ENCODE measurements at places on chromosomes 3 and 15.
A peak's percentile ranks its signal among the peaks of the same experiment; 100 is the strongest.

GRCh38 chr3:150232992-150233451 lies 175.1 kb upstream of the TSC22D2 start:
- DNase-seq: peak; percentile 82

DNA sequence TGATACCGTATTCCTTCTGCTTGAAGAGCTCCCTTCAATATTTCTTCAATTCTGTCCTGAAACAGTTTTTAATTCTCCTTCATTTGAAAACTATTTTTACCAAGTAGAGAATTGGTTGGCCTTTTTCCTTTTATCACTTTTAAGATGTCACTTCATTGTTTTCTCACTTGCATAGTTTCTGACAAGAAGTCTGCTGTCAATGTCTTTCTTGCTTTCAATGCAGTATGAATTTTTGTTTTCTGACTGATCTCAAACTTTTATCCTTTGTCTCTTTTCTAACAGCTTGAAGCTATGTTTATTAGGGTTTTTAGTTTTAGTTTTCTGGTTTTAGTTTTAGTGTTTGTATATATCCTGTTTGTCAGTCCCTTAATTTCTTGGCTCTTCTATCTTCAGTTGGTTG lies 364.8 kb upstream of the TPRG1 start:
- DNase-seq: peak; percentile 38

DNA sequence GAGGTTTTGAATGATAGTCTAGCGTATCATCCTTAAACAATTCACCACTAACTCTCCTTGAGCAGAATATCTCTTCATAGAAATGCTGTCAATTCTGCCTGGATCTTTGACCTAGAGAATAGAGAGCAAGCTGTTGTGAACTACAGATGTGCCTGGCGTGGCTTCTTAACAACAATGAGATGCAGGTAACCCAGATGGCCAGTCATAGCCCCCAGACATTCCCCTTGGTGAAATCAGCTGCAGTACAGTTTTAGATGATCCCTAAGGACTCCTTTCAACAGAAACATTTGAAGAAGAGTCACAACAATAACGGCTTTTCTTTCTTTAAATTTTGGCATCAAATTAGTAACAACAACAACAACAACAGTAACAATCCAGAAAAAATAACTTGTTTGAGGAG lies 1041.3 kb downstream of the ROBO1 start:
- no peak for DNase-seq

DNA sequence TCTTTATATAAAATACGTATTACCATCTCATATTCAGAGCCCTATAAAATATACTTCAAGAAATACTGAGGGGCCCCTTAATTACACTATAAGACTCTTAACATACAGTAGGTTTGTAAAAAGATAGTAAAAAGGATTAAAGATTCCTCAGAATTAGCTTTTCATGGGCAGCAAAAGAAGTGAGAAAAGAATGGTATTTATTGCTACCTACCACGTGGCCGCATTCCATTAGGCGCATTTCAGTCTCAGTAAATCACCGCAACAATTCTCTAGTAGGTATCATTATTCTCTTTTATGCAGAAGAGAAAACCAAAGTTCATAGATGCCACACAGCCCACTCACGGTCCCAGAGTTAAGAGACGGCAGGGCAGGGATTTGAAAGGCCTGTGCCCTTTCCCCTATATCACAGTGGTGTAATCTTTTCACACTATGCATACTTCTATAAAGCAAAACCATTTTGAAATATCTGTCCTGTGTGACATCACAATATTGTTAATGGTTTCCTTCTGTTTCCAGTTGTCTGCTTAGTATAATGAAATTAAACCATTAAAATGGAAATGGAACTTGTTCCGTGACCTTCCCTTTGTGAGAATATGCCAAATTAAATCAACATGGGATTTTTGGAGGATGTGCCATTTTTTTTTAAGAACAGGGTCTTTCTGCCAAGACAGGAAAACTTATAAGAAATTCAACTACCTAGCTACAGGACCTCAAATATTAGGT lies 1072.2 kb downstream of the FHIT start:
- no peak for DNase-seq

- DNase-seq: peak; percentile 85
These were observed 488.7 kb upstream of the TPRG1 start for GRCh38 chr3:188683032-188683521.

- DNase-seq: peak; percentile 62
These were observed 157.9 kb downstream of the BBX start for GRCh38 chr3:107680698-107681097.

DNA sequence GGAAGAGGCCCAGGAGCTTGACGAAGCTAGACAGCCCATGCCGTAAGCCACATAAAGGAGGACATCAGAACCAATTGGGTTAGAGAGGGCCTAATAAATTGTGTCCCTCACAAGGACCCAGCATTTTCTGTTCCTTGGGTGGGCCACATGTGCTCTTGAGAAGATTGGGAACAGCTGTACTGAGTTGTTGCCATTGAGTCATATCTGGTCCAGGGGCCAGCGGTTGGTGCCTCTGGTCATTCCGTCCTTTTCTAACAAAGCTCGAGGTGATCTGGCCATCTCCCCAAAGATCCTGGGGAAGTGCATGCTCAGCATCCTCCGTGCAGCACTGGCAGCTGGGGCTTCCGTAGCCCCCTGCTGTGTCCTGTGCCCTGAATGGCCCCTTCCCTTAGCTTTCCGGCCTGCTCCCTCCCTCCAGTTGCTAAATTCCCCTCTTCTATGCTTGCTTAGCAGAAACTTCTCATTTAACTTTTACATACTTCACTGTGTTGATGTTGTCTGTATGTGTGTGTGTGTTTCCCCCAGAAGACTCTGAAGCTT lies 73.0 kb downstream of the EEFSEC start:
- DNase-seq: no peak

GRCh38 chr3:69791106-69791505 lies 51.8 kb downstream of the MITF start:
- peak; percentile 69 for DNase-seq

DNA sequence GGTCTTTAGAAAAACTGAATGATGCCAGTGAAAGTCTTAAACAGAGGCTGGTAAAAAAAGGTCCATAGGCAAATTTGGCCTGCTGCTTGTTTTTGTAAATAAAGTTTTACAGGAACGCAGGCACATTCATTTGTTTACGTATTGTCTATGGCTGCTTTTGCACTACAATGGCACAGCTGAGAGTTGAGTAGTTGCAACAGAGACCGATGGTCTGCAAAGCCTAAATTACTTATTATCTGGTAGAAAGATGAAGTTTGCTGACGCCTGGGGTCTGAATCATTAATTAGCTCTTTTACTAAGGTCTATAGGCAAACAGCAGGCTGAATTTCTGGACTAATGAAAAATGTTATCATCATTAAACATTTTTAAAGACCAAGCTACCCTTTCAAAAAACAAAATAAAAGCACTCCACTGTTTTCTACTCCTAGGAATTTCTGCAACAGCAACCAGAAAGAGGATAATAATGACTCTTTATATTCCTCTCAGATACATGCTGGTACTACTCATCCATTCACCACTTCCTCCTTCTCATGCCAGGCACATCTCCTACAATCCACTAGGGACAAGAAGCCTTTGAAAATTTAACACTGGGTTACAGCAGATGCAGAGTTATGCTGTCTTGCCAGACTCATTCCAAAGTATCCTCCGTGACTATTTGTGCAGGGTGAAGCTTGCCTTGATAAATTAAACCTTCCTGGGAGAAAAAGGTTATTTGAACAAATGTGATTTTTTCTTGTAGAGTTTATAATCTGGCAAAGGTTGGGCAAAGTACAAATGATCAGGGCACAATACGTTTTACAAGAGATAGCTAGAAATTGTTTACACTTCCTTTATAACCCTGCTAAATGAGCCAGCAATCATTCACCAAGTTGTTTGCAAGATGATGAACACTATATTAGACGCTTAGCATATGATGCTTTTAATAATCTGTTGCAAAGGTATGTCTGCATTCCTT lies 6.0 kb downstream of the GATM start:
- DNase-seq: no peak

- no peak for DNase-seq
These were observed 144.7 kb upstream of the GADL1 start for GRCh38 chr3:31039145-31039544.

- DNase-seq: peak; percentile 82
These were observed 9.4 kb downstream of the CEMIP start for GRCh38 chr15:80788536-80788935.

DNA sequence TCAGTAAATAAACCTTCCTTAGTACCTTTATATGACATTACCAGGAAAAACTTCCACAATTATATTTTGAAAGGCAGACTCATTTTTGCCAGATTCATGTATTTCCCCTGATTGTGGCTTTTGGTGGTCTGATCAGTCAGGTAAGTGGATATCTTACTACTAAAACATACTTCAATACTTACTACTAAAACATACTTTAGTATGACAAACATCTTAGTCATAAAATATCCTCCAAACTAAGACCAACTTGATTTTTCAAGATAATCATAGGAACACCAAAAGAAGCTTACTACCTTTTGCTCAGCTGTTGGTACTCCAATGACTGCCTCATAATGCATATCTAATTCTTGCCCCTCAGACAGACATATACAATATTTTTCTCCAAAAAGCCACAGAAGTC lies 9.3 kb downstream of the TJP1 start:
- no peak for DNase-seq

GRCh38 chr15:42825599-42825998 lies 88.7 kb upstream of the CDAN1 start:
- no peak for DNase-seq

GRCh38 chr3:42701371-42702065 lies 1.1 kb downstream of the HHATL start:
- DNase-seq: peak; percentile 27

- no peak for DNase-seq
These were observed 1044.5 kb downstream of the TUSC7 start for GRCh38 chr3:117754058-117754457.

- DNase-seq: peak; percentile 54
These were observed 384 bp downstream of the KNL1 start for GRCh38 chr15:40594429-40594836.

DNA sequence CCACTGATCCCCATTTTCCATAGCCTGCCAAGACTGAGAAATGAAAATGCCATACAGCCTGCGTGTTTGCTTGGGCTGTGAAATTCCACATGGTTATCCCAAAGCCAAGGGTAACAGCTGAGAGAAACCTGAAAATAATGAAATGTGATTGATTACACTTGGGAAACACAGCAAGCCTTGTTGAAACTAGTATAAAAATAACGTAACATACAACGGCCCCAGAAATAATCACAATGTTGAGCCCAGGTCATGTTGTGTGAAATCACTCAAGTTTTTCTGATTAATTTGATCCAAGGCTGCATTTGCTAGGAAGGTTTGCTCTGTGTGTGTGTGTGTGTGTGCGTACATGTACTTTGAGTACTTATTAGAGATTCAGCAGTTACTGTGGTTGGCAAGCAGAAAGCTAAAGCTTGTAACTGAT lies 269.0 kb downstream of the OXSM start:
- no peak for DNase-seq

DNA sequence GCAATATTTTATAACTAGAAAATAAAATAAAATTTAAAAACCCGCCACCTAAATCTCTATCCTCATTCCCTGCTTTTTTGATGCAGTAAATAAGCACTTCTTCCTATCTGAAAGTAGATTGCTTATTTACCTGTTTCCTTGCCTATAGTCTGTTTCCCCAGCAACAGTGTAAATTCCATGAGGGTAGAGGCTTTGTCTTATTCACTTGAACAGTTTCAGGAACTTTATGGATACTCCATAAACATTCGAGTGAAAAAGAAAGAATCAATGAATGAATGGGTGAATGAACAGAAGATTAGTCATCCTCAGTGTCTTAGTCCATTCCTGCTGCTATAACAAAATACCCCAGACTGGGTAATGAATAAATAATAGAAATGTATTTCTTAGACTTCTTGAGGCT lies 41.7 kb downstream of the SHC4 start:
- no peak for DNase-seq

GRCh38 chr3:122961146-122961545 lies 66.4 kb downstream of the SEMA5B start:
- no peak for DNase-seq

GRCh38 chr3:15269091-15269989 lies 63.0 kb downstream of the SH3BP5 start:
- DNase-seq: peak; percentile 98

DNA sequence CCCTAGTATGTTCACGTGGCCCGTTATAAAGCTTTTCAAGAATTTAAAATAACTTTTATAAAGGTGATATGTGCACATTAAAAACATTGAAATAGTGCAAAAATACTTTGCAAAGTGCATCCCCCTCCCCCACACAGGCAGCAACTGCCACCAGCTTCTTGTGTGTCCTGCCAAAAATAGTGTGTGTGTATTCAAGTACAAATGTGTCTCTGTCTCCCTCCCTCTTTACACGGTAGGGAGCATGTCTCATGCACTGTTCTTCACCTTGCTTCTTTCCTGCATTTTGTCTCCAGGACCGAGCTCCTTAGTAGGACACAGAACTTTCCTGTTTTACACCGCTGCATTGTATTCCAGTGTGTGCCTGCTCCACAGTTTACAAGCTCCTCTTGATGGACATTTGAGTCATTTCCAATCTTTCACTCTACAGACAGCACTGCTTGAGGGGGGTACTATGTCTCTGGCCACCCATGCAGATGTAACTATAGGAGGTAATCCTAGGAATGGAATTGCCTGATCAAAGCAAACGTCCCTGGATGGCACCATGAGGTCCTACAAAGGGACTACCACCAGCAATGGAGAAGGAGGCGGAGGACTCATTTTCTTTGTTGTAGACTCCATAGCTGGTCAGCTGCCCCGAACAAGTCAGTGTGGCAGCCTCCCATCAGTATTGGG lies 52.4 kb downstream of the SLC6A6 start:
- DNase-seq: no peak

DNA sequence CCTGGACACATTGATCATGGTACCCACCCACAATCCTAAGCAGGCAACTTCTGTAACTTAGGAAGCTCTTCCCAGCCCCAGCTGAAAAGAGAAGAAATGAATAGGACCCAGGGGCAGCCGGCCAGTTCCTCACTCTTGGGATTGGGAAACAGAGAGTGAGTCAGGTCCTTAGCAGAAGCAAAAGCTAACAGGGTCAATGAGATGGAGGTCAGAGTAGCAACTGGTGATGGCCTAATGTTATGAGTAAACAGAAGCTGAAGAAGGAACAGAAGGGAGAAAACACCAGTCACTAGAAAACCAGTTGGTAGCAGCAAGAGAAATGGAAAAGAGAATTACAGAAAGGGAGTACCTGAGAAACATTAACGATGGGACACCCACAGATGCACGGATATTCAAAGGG lies 20.0 kb downstream of the RIOX2 start:
- no peak for DNase-seq

DNA sequence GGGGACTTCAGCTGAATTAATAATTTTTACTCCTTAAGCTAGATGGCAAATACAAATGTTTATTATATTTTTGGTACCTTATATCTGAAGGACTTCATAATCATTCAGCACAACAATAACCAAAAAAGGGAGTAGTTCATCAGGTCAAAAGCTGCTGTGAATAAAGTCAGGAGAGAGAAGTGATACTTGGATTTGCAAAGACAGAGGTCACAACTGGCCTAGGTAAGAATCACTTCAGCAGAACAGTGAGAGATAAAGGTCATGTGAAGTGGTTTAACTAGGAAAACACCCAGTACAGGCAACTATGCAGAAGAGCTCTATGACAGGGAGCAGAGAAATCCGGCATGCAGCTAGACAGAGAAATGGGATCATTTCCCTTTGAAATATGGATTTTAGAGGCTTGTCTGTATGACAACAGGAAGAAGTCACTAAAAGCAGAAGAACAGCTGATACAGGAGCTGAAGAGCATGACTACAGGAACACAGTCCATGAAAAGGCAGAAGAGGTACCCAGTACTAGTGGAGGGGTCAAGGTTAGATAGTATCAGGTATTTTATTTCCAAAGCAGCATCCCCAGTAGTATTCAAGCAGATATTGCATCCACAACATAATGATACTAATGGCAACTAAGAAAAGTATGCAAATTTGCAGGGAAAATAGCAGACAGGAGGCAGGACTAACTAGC lies 25.7 kb downstream of the ZMAT3 start:
- no peak for DNase-seq

Data from fibroblast of skin of right biceps (primary cell).